ENCODE measurements at places on chromosomes 1 and 21. TPM values are rescaled to one million over a fixed set of nuclear protein-coding genes. Genes with fewer than 3 reads are reported as not detected.

The MPC2 gene
- total RNA-seq = 238 TPM

The OR14K1 gene
- not detected for total RNA-seq

The RAB4A gene
- total RNA-seq = 33.6 TPM

DNA sequence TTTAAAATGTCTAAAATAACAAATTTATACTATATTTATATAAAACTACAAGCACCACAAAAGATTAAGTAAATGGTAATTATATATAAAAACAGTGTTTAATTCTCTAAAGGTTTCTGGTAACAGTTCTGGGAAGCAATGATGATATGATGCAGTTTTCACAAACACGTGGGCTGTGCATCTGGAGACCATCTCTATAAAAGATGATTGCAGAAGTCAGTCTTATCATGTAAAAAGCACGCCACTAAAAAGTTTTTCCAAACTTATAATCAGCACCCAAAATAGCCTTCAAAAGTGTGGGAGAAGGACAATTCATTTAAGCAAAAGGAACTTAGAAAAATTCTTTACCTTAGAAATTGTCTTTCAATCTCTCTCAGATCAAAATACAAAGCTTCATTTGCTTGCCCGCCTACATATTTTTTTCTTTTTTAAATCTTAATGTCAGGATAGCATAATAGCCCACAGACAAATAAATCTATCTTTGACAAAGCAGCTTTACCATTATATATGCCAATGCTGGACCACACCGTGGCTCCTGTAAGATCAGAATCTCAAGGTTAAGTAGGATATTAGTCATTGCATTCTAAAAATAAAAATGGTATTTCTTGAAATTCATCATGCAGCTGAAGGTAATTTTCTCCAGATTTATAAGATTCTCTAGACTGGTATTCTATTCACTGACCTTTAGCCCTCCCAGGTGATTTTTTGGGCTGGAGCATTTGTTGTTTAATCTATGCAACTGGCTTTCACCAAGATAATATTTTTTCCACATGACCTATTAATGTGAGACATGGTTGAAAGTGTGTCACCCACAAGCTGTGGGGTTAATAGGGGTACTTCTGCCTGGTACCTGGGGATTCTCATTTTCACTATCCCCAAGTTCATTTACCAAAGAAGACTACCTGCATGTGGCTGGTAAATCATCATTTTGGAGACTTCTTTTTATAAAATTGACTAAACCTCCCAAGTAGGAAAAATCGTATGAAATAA, 189.6 kb upstream of the ST6GALNAC5 start:
- no peaks in the 10 kb centered on the region for H3K4me1 ChIP-seq
- no peak overlapping the region for H3K4me3 ChIP-seq
- H3K36me3 ChIP-seq = no peaks in the 10 kb centered on the region

DNA sequence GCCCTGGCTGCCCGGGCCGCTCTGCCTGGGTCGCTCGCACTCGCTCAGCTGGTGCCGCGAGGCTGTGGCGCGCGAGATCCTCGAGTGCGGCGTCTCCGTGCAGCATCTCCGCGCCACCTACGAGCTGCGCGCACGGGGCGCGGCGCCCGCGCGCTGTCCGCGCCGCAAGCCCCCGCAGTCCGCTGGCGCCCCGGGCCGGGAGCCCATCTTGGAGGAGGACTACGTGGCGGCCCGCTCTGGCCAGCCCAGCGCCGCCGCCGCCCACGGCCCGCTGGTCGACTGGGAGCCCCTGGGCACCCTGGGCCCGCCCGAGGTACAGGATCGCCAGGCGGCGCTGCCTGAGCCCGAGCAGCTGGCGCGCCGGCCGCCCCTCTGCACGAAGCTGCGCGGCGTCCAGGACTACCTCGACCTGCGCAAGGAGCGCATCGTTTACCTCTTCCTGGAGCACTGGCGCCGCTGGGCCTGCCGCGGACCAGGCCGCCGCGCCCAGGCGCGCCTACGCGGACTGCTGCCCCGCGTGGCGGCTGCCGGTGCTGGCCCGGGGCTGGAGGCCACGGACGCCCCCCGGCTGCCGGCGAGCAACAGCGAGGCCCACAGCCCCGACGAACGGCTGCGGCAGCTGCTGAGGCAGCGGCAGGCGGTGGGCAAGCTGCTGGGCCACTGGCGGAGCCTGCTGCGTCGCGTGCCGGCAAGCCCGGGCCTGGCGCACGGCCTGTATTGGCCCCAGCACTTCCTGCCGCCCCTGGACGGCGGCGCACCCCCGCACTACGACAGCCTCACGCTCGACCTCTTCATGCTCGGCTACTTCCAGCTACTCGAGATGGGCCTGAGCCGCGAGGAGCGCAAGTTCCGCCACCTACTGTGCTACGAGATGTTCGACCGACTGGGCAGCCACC, 10.9 kb downstream of the TNFRSF25 start:
- DNase-seq = no peak
- no peak overlapping the region for H3K27ac ChIP-seq
- peaks cover 22% of the 10 kb centered on the region for H3K27me3 ChIP-seq
- H3K4me3 ChIP-seq = no peak overlapping the region
- no peaks in the 10 kb centered on the region for H3K36me3 ChIP-seq

DNA sequence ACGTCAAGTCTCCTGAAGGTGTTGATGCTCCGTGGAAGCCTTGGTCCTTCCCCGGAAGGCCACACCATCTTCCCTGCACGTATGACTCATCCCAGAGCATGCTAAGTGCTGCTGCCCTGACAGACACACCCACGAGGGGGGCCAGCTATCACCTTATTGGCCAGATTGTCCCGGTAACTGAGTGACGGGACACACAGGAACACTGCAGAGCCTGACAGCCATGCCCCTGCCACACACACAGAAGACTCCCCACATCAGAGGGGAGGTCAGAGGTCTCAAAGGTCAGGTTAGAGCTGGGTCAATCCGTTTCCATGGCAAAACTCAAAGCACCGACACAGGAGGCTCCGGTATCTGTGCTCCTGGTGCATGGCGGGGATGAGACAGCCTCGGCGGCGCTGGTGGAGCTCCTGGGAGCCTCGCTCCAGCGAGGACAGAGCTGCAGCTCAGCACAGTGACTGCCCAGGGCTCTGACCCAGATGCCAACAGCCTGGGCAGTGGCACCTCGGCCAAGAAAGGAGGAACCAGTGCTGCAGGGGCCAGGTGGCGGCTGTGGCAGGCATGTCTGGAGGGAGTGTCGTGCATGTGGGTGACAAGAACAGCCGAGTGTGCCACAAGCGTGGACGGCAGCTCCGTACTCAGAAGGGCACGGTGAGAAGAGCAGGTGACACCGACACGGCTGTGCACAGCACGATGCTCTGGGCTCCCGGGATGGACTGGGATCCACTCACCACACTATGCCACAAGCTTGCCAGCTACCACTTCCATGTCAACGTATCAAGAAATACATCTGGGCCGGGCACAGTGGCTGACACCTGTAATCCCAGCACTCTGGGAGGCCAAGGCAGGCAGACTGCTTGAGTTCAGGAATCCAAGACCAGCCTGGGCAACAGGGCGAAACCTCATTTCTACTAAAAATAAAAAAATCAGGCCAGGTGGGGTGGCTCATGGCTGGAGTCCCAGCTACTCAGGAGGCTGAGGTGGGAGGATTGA, 14.8 kb upstream of the TMEM240 start:
- no peak overlapping the region for H3K27ac ChIP-seq
- H3K27me3 ChIP-seq = no peaks in the 10 kb centered on the region
- H3K4me1 ChIP-seq = peaks cover 9% of the 10 kb centered on the region
- H3K36me3 ChIP-seq = no peaks in the 10 kb centered on the region
- DNase-seq = no peak
- no peak overlapping the region for H3K4me3 ChIP-seq

GRCh38 chr21:28579986-28580550, 412.6 kb downstream of the LTN1 start:
- H3K36me3 ChIP-seq = no peaks in the 10 kb centered on the region
- H3K4me1 ChIP-seq = peaks cover 10% of the 10 kb centered on the region
- H3K27me3 ChIP-seq = no peaks in the 10 kb centered on the region
- no peak overlapping the region for H3K4me3 ChIP-seq
- DNase-seq = no peak
- H3K27ac ChIP-seq = no peak overlapping the region

- no peak for DNase-seq
- no peaks in the 10 kb centered on the region for H3K36me3 ChIP-seq
- H3K27ac ChIP-seq = no peak overlapping the region
- H3K27me3 ChIP-seq = no peaks in the 10 kb centered on the region
- H3K4me1 ChIP-seq = no peaks in the 10 kb centered on the region
Measured at GRCh38 chr1:245276445-245276844, 121.7 kb downstream of the KIF26B start.

DNA sequence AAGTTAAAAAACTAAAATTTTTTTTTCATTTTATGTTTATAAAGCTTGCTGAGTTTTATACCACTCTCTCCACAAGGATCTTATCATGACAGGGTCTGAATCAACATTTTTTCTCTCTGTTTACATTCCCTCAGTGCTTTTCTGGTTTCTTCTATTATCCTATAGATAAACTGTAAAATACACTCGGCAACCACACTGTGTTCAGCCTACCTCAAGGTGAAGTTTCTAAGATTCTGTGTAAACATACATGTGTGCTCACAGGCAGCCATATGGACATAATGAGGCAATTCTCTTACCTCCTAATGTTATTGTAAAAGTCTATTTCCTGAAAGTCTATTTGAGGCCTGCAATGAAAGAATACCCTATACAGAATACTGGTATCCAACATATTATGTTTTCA, 114.6 kb downstream of the NTPCR start:
- H3K4me3 ChIP-seq = no peak overlapping the region
- no peak for DNase-seq
- no peaks in the 10 kb centered on the region for H3K36me3 ChIP-seq
- H3K27me3 ChIP-seq = no peaks in the 10 kb centered on the region
- H3K4me1 ChIP-seq = no peaks in the 10 kb centered on the region

- no peak overlapping the region for H3K4me3 ChIP-seq
- H3K4me1 ChIP-seq = peaks cover 10% of the 10 kb centered on the region
- no peaks in the 10 kb centered on the region for H3K36me3 ChIP-seq
- H3K27ac ChIP-seq = no peak overlapping the region
- DNase-seq = no peak
- H3K27me3 ChIP-seq = no peaks in the 10 kb centered on the region
Measured at GRCh38 chr1:76110666-76111065, 36.1 kb downstream of the ST6GALNAC3 start.

GRCh38 chr1:76562292-76562691, 305.0 kb upstream of the ST6GALNAC5 start:
- no peak for DNase-seq
- no peaks in the 10 kb centered on the region for H3K27me3 ChIP-seq
- no peaks in the 10 kb centered on the region for H3K36me3 ChIP-seq
- no peaks in the 10 kb centered on the region for H3K4me1 ChIP-seq
- H3K27ac ChIP-seq = no peak overlapping the region

The ICOSLG gene
- total RNA-seq = 1.5 TPM

DNA sequence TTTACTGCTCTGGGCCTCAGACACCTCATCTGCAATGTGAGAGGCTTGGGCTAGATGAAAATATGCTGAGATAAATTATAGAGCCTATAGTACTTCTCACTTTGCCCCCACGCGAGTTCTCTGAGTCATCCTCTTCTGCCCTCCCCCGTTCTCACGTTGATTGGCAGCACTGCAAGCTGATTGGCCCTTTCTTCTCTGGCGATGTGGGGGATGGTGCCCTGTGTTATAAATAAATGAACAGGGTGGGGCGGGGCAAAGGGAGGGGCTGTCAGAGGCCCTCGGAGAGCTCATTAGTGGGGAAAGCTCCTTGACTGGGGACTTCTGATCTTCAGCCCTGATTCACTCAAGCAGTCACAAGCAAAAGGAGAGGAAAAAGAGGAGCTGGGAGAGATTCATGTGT, 64.3 kb upstream of the ZC3H12A start:
- no peak overlapping the region for H3K4me3 ChIP-seq
- no peaks in the 10 kb centered on the region for H3K4me1 ChIP-seq
- H3K36me3 ChIP-seq = no peaks in the 10 kb centered on the region
- no peak overlapping the region for H3K27ac ChIP-seq
- H3K27me3 ChIP-seq = no peaks in the 10 kb centered on the region

- peaks cover 9% of the 10 kb centered on the region for H3K27me3 ChIP-seq
- H3K4me3 ChIP-seq = no peak overlapping the region
- H3K27ac ChIP-seq = no peak overlapping the region
- no peaks in the 10 kb centered on the region for H3K4me1 ChIP-seq
- H3K36me3 ChIP-seq = no peaks in the 10 kb centered on the region
- DNase-seq = peak; percentile 82
Measured at GRCh38 chr1:155176544-155177071, 3.0 kb downstream of the TRIM46 start.

The HSD3B1 gene
- total RNA-seq = not detected

DNA sequence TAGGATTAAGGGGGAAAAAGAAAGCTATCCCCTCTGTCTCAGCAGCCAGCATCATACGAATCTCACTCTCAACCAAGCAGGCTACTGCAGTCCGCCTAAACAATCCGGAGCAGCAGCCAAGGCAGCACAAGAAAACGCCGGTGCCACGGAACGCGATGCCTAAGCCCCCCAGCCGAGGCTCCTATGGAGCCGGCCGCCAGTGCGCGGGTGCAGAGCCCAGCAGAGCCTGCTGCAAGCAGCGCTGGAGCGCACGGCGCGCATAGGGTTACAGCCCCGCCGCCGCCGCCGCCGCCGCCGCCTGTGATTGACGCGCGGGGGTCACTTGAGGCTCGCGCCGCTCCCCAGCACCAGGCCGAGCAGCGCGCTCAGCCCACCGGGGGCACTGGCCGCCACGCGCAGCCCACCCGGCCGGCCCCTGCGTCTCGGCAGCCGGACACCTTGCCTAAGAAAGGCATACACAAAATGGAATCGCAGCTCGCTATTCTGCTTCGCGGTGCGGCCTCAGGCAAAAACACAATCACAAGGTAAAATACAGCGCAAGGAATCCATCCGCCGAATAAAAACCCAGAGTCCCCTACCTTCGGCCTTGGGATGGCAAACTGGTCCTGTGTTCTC, 780 bp downstream of the HIVEP3 start:
- H3K36me3 ChIP-seq = no peaks in the 10 kb centered on the region
- H3K4me3 ChIP-seq = peak overlapping the region; percentile 66
- peak; percentile 25 for DNase-seq
- no peaks in the 10 kb centered on the region for H3K27me3 ChIP-seq

DNA sequence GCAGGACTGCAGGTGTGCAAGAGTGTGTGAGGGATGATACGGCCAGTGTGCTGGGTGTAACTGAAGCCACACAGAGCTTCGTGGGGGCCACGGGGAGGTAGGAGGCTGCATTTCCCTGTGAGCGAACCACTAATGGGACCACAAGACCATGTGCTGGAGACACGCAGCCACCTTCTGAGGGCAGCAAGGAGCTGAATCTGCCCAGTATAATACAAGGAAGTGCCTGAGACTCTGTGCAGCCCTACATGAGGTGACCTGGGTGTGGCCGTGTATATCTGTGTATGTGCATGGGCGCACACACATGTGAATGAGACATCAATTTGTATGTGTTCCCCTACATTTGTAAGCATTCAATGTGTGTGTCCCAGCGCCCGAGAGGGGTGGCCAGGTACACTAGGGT, 50.8 kb downstream of the CHD5 start:
- peaks cover 5% of the 10 kb centered on the region for H3K27me3 ChIP-seq
- H3K27ac ChIP-seq = no peak overlapping the region
- no peak overlapping the region for H3K4me3 ChIP-seq
- no peaks in the 10 kb centered on the region for H3K36me3 ChIP-seq

The NTRK1 gene
- total RNA-seq = 0.22 TPM

Measured in heart left ventricle (tissue), 16 donors.